ENCODE measurements at places on chromosomes 1 and 21.

DNA sequence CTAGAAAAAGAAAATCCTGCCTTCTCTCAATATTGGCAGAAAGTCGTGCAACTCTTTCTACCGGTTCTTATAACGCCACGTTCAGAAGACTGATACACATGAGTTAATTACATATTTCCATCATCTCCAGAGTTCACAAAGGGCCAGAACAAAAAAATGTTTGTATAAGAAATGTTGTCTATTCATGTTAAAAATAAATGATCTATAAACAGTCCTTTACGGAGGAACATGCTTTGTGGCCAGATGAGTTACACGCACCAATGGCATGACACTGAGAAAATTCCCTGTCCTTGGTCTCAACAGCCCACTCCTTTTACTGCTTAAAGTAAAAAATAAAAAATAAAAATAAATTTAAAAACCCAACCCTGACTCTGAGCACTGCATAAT lies 29.5 kb downstream of the C2CD2 start:
- DNase-seq = no peak

- DNase-seq = no peak
Observed at GRCh38 chr1:229599218-229599954, 26.5 kb downstream of the TAF5L start.

DNA sequence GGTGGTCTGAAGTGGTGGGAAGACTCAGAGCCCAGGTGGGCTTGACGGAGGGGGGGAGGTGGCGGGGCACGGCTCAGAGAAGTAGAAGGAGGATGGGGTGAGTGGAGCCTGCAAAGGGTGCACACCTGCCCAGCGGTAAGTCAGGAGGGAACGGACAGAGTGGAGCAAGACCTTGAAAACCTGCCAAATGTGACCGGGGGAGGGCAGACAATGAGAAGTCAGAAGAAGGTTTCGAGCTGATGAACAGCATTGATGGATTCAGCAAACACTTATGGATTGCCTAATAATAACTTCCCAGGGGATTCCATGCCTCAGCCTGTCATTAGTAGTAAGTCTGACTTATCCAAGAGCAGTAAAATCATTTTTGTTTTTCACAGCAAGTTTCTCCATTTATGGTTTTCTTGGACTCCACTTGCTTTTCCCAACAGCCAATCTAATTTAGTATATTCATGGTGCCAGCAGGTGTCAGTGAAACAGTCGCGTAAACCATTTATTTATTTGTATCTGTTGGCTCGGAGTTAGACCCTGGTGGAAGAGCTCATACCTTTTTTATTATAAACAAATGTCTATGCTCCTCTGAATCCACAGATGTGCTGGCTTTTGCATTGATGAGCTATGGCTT lies 279.1 kb downstream of the PCP4 start:
- no peak for DNase-seq

DNA sequence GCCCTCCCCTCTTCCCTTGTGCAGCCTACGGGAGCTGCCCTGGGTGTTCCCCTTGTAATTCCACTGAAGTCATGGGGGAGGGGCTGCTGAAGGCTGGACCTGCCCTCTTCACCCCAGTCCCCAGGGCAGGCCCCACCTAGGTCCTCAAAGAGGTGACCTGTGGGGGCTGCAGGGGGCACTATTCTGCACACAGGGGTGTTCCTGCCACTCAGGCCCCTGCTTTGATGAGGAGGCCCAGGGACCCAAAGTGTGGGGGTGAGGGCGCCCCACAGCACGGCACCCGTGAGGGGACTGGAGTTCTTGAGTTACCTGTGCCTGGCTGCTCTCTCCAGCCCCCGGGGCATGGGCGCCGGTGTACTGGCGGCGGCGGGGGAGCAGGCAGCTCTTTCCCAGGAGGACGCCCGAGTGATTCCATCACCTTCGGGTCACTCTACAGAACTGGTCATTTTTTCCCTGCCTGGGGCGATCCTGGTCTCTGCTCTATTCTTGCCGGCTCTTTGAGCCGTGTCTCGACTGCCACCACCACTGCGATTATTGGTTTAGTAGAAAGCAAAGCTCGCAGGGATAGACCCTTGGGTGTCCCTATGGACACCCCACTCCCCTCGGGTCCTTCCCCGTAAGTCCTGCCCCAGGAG lies 6.9 kb upstream of the PRDM16 start:
- no peak for DNase-seq

GRCh38 chr1:154626456-154627256 lies 18.7 kb upstream of the ADAR start:
- no peak for DNase-seq

- DNase-seq = no peak
Observed at GRCh38 chr1:25869909-25870606, 5.5 kb downstream of the PAQR7 start.

GRCh38 chr1:167524651-167525050 lies 6.3 kb upstream of the CD247 start:
- no peak for DNase-seq

- no peak for DNase-seq
Observed at GRCh38 chr21:44710756-44711326, 531 bp downstream of the TSPEAR start.

DNA sequence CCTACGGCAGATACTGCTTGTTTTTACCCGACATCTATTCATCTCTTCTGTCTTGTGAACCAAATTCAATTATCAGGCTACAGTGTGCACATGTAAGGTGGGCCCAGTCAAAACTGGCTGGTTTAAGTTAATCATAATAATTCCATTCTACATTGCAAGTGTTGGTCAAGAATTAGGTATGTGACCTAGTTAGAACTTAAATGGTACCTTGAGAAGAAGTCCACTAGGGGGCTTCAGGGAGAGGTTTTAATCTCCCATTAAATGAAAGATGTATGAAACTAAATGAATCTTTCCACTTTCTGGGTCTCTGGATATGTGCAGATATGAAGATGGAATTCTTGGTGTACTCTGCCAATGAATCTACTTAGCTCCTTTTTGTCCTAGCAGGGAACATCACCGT lies 187.1 kb downstream of the CDC42BPA start:
- no peak for DNase-seq

- no peak for DNase-seq
Observed at GRCh38 chr1:58430421-58431275, 115.9 kb downstream of the OMA1 start.

- DNase-seq = no peak
Observed at GRCh38 chr1:21340230-21340945, 50.1 kb upstream of the ECE1 start.

DNA sequence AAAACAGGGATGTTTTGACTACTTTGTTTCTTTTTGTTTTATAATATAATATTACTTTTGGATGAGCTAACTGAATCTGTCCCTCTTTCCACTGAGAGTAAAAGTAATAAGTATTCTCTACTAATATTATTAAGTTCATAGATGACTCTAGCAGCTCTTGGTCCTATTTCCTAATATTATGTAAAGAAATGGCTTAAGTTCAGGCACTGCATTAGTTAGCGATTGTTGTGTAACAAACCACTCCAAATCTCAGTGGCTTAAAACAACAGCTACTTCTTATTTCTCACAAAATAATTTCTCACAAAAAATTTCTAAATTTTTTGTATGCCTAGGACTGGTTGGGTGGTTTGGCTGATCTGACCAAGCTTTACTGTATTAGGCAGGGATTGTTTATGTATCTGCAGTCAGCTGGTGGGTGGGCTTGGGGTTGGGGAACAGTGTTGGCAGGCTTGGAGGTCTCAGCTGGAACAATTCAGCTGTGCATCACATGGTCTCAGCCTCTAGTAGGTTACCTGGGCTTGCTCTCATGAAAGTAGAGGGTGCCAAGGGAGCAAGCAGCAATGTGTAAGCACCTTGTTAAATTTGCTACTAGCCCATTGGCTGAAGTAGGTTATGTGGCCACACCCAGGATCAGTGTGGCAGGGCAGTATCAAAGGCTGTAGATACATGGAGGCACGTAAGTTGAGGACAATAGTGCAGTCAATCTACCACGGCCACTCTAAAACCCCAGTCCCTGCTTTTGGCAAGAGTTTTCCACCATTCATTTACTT lies 8.8 kb upstream of the CCT8 start:
- no peak for DNase-seq

DNA sequence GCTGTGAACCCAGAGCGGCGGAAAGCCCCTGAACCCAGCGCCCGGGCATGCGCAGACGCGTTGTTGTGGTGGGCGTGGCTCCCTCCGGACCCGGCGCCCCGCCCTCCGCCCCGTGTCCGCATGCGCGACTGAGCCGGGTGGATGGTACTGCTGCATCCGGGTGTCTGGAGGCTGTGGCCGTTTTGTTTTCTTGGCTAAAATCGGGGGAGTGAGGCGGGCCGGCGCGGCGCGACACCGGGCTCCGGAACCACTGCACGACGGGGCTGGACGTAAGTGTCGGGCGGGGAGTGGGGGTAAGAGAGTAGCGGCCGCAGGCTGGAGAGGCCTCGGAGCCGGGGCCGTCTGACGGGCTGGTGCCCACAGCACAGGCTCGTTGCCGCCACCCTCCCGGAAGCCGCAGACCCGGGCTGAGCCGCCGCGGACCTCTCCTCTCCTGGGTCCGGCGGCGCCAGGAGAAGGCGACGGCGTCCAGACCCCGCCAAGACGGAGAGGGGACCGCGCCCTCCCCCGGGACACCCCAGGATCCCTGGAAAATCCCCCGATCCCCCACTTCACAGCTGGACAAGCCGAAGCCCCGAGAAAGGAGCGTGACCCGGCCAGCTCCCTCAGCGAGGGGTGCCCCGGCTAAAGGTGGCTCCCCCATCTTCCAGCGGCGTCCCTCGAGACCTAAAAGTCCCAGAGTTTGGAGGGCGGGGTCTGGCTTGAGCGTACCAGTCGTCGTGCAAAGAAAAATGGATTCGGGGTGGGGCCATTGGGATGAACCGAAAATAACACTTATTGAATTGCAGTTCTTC lies at the start of gene TMEM50A:
Gene TMEM50A (plus strand): TSS at position 147 of the 794 bp plus-strand sequence. CDS start 2,153 bp downstream, outside the sequence.
- peak; percentile 56 for DNase-seq

- no peak for DNase-seq
Observed at GRCh38 chr1:41622859-41623732, 138.6 kb upstream of the EDN2 start.

- DNase-seq = no peak
Observed at GRCh38 chr1:101175466-101175865, 61.4 kb upstream of the S1PR1 start.

DNA sequence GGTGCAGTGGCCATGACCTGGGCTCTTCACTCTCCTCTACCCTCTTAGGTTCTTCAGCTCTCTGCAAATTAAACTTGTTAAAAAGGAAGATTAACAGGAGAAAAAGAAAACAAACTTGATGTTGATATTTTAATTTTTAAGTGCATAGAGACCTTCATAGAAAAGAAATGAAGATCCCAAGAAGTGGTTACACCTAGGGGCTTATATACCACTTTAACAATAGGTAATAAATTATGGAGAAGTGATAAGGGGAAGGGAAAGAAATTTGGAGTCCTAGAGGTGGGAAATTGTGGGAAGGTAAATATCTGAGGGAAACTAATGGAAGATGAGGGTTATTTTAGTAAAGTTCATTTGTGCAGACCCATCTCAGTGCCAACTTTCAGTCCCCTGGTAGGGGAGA lies 16.5 kb upstream of the TFF3 start:
- DNase-seq = no peak

GRCh38 chr1:192907545-192908243 lies 98.9 kb downstream of the RGS2 start:
- no peak for DNase-seq

GRCh38 chr1:56547473-56547872 lies 31.9 kb downstream of the PLPP3 start:
- DNase-seq = no peak

DNA sequence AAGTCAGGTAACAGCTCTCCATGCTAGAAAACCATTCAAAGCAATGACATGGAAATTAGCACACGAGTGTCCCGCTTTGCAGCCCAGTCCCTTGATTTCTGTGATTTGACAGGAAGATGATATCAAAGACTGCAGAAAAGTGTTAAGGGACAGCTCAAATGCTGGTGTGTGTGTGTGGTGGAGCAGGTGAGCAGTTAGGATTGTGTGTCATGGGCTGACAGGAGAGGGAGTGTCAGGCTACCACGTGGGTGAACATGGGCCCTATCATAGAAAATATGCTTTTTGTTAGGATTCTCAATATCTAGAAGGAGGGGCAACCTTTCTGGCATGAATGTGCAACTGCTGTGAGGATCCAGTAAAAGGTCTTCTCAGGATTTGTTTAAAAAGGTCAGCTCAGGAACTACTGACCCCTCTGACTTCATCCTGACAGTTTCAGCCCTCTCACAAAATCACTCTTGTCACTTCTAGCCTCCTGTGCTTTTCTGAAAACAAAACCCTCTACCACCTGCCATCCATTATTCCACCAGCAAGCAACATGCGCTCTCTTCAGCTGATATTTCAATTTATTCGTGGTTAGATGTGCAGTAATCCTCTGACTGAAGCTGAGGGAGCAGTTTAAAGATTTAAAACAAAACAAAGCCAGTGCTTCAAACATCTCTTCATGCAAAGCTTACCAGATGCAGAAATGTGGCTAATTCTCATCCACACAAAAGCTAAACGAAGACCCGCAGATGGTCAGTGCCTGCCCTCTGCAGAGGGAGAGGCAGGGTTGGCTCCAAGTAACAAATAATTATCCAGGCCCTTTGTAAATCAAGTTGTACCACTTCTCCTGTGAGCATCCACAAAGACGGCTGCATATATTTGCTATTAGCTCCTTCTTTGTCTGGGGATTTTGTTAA lies 397.9 kb downstream of the PTBP2 start:
- no peak for DNase-seq

- no peak for DNase-seq
Observed at GRCh38 chr1:197360068-197360467, 92.0 kb downstream of the CRB1 start.

- no peak for DNase-seq
Observed at GRCh38 chr1:246528933-246529731, 22.1 kb upstream of the SMYD3 start.

GRCh38 chr1:155729031-155729898 lies 40.4 kb downstream of the DAP3 start:
- no peak for DNase-seq

DNA sequence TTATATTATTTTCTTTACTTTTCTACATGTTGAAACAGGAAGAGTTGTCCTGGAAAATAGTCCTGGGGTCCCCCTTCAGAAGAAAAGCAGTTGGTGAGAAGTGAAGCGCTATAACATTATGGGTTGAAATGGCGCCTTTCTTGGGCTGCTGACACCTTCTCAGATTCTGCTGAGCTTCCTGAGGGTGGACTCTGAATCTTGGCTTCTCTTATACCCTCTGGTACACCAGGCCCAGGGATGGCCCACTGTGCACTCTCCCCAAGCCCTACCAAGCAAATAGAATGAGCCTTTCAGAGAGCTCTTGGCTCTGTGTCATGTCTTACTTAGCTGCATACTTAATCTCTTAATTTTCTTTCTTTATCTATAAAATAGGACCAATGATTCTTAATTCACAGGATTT lies 42.3 kb downstream of the CD247 start:
- DNase-seq = no peak

DNA sequence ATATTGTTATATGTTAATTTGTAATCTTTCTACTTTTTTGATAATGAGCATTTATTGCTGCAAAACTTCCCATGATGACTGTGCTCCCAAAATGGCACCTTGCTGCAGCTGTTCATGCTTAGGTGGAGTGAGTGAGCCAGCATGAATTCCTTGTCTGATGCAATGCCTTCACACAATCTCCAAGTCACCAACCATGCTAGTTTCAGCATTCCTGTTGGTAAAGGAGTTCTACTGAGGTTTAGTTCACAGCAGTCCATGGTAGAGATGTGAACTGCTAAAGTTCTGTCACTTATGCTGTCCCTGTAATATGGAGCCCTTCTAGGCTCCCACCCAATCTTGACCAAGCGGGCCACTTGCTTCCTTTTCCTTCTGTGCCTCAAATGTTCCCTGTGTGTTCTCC lies 26.2 kb upstream of the PRKACB start:
- DNase-seq = no peak

Measured in D721Med (cell line).